Posterior vena cava (tissue), 2 donors: ENCODE measurements at places on chromosomes 12 and 14. TPM values are rescaled to one million over a fixed set of nuclear protein-coding genes. Genes with fewer than 3 reads are reported as not detected.

Gene POTEG
- not detected for total RNA-seq

Gene GPR33
- not detected for total RNA-seq

Gene SMCO2
- total RNA-seq: 0.67 TPM

Gene SYT10
- total RNA-seq: 0.10 TPM

Gene RHOJ
- total RNA-seq: 19.8 TPM

Gene CKAP4
- total RNA-seq: 59.9 TPM

Gene NXPH4
- total RNA-seq: 0.79 TPM

Gene NAV3
- 13.6 TPM for total RNA-seq

Gene KLRB1
- total RNA-seq: 1.0 TPM

Gene ARHGEF25
- 78.8 TPM for total RNA-seq

Gene CPNE6
- 1.3 TPM for total RNA-seq

Gene LRRIQ1
- total RNA-seq: 0.14 TPM
